ENCODE measurements at places on chromosomes 2 and 18.

- no peak for DNase-seq
These were observed 336.8 kb downstream of the ARL6IP6 start for GRCh38 chr2:153055182-153055581.

- DNase-seq: no peak
These were observed 9.2 kb downstream of the LRPPRC start for GRCh38 chr2:43986600-43986999.

DNA sequence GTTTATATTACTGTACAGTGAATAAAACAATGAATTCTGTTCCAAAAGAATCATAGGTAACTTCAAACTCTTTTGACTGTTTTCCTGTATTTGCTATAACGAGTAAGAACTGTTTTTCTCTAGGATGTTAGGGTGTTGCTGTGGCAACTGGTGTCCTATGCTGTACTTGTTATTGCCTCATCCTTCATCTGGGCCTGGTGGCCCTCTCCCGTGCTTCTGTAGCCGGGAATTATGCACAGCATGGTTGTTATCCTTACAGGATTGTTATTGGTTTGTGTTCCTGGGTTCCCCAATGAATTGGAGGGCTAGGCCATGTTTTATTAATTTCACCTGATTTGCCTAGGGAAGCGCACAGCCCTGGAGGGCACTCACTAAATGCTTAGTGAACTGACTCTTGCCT is 279.2 kb downstream of the PTPRM start:
- no peak for DNase-seq

GRCh38 chr2:202377207-202377761 is 1.2 kb downstream of the BMPR2 start:
- peak; percentile 34 for DNase-seq

DNA sequence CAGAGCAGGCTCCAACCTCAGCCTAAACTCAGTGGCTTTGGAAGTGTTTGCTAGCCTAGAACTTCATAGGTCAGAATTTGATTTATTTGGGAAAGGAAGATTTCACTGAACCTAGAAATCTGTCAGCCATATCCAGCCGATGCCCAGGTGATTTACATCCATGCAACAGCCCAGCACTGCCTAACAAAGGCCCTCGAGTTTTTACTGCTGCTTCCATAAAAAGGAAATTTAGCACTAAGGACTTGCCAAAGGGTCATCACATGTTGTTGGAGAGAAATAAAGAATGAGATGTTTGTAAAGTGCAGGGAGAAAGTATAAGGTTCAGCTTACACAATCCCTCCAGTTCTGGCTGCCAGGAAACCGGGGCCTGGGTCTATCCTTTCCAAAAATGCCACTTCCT is 614.2 kb downstream of the BCL11A start:
- no peak for DNase-seq

DNA sequence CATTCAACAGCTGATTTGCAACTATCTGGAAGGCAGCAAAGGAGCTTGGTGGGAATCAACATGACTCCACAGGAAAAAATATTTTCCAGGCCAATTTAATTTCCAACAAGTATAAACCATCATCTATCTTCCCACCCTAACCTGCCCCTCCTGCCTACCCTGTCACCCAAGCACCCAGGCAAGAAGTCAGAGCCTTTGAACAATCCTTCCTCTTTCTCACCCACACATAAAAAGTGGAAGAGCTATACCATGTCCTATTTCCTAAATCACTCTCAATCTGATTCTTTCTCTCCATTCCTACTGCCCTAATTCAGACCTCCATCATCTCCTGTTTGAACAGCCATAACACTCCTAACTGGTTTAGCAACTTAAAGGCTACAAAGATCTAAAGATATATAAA is 12.7 kb downstream of the SPIRE1 start:
- DNase-seq: no peak

DNA sequence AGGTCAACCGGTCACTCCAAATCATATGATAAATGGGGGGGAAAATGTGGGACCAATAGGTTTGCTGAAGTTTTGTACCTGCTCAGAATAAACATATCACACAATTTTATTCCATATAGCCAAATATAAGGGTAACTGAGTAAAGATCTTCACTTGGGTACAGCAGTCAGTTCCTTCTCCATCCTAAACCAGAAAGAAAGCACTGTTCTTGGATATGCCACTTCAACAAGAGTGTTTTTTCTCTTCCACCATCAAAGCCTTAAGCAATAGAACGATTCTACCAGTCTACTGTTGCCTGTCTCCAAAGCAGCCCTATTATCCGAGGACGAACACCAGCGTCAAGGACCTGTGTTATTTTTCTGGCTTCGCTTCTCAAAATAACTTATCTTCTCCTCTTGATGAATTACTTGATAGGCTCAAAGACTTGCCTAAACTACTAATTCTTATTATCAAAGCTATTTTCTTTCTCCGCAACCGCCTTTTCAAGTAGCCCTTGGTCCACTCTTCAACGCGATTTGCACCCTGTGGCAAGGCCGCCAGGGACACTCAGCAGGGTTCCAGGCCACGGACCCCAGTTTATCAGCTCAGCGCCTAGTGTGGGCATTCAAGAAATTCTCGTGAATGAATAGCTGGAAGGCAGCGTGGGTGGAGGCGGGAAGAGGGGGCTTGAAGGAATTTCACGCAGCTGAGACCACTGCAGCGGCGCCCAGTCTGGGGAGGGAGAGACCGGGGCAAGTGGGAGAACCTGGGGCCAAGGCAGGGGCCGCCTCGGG is 646 bp downstream of the ALS2 start:
- DNase-seq: peak; percentile 45

GRCh38 chr18:79485788-79486355 is 90.1 kb downstream of the NFATC1 start:
- no peak for DNase-seq

DNA sequence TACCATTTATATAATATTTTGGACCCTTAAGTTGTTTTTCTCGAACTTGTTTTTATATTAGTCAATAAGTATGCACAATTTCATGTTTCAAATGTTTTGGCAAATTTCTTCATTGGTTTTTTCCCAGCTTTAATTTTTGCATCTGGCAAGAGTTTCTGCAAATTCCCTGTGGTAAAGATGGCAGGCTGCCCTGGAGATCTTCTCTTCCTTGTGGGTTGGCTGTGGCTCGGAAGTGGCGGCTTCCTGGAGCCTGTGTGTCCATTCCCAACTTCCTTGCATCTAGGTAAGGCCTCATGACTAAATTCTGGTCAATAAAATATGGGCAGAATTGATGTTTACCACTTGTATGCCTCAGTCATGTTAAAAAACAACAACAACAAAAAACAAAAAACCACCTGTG is 818.6 kb downstream of the EPHA4 start:
- no peak for DNase-seq

DNA sequence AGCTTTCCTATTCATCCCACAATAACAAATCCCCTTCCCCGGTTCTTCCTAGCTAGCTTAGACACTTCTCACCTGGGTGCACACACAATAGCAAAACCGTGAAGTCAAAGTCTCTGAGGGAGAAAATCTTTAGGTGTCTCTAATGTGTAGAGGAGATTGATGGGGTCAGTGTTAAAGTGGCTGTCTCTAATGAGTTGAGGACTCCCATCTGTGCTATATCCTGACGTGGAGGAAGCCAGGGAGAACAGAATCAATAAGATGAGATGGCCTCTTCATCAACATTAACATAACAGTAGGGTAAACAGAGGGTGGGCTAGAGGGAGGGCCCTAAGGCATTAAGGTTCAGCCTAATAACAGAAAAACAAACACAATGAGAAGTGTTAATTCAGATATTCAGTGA is 120.4 kb downstream of the SLC5A7 start:
- DNase-seq: no peak

DNA sequence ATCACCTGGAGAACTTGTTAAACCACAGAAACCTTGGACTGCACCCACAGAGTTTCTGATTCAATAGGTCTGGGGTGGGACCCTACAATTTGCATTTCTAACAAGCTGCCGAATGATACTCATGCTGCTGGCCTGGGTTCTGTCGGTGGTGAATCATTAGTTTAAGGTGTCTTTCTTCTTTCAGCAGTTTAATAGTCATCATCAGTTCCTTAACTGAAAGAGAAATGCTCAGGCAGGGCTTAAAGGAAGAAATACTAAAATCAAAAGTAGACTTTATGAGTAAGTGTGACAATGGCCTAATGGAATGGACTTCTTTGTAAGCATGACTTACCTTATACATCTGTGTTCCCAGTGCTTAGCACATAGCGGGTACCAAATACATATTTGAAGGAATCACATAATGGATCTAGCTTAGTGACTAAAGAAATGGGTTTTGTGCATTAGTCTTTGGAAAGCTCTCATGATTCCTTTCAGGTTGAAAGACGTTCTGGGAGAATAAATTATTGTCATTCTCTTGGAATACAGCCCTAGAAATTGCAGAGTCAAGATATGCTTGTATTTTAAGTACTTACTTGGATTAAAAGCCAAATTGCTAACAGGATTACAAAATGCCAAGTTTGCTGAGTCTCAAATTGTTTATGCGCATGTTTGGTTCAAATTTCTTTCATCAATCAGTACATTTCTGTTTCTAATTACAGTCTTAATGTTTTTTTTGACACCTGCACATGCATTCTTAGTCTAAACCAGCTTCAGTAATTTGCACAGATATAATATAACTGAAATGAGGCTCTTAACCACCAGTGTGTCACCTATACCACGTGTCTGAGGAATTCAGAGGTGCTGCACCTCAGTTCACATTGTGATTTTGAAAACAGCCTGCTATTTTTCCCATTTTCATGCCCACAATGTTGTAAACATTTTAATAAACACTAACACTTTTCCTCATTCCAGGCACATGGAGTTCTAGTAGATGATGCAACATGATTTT is 220.3 kb upstream of the NRP2 start:
- no peak for DNase-seq

DNA sequence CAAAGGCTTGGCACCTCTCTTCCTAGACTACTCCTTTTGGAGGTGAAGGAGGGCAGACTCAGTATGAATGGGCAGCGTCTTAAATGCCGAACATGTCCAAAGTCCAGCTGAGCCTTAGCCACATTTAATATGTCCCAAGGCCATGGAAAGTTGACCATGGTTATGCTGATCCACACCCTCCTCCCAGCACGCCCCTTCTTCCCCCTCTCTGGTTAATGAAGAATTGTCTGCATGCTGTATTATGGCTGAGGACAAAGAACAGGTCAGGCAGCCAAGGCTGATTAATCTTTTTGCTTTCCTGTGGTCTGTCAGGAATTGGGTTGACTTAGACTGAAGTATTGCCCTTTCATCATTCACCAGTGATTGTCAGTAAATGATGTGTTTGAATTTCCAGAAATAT is 5.8 kb upstream of the MYOM1 start:
- DNase-seq: no peak

DNA sequence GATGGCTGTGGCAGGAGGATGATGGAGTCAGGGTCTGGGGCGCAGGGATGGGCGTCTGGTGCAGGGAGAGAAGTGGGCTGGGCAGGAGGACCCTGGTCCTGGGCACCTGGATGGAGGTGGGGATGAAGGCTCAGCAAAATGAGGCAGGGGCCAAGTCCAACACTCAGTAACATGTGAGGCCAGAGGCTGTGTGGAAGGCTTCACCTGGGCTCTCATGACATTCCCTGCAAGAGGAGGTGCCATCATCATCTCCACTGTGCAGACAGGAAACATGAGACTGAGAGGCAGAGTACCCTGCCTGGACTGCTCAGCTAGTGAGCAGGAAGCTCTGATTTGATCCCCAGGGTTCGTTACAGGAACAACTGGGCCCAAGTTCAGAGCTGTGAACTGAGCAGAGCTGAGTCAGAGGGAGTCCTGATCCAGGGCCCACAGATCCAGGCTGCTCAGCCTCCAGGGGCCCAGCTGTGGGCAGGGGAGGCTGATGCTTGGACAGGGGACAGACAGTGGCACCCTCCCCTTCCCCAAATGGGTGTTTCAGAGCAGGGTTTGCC is 36.9 kb downstream of the HJURP start:
- no peak for DNase-seq

GRCh38 chr18:67520351-67520921 is 3.9 kb upstream of the DSEL start:
- DNase-seq: no peak

DNA sequence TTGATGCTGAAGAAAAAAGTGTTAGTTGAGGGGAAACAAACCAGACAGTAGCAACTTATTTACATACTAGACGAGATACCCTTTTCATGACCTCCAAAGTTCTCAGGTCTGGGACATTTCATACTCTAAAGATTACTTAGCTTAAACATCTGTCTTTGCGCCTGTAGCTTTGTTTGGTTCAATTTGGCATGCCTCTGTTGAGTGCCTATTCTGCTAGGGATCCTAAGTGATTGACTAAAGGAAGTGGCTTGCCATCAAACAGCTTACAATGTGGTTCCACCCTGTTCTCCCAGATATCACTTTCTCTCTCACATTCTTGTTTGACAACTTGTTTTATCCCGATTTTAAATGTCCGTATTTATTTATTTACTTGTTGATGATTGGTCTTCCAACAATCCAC is 488.8 kb downstream of the PARD3B start:
- DNase-seq: no peak

DNA sequence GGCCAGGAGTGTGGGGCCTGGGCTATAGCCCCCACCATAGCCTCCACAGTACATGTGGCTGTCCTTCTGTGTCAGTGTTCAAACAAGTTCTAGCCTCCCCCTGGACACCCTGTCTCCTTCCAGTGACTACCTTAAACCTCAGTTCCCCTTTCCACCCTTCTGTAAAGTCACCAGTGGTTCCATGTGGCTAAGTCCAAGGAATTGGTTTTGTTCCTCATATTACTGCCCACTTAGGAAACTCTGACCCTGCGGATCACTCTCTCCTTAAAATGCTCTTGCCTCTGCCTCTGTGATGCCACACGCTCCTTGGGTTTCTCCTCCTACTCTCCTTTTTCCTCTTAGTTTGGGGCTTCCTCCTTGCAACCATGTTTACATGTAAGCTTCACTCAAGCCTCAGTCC is 27.8 kb upstream of the REL start:
- no peak for DNase-seq

GRCh38 chr18:45590036-45590886 is 25.0 kb upstream of the SLC14A2 start:
- no peak for DNase-seq

DNA sequence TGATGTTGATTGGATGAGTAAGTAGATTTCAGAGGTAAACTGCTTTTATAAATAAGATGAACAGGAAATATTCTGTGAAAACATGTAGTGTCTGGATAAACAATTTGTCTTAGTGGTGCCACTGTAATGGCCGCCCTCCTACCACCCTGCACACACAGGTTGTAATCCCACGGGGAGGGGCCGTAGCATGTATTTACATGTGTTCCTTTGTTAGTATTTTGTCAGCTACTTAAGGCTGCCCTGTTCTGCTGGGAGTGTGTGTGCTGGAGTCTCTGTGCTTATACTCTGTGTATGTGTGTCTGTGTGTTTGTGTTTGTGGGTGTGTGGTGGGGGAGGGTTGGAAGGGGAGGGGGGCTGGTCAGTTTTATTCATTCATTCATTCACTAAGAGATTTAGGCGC is 5.1 kb downstream of the TSHZ1 start:
- no peak for DNase-seq

All from hematopoietic multipotent progenitor cell treated with erythropoietin and hydrocortisone succinate and interleukin-3 and kit ligand, for 8 days (in vitro differentiated cells).